ENCODE measurements at places on chromosomes 2 and 18.

- DNase-seq = no peak
These were observed 155.4 kb downstream of the GALR1 start for GRCh38 chr18:77405096-77405495.

GRCh38 chr2:234493796-234494195, 3.1 kb downstream of the ARL4C start:
- no peak for DNase-seq

DNA sequence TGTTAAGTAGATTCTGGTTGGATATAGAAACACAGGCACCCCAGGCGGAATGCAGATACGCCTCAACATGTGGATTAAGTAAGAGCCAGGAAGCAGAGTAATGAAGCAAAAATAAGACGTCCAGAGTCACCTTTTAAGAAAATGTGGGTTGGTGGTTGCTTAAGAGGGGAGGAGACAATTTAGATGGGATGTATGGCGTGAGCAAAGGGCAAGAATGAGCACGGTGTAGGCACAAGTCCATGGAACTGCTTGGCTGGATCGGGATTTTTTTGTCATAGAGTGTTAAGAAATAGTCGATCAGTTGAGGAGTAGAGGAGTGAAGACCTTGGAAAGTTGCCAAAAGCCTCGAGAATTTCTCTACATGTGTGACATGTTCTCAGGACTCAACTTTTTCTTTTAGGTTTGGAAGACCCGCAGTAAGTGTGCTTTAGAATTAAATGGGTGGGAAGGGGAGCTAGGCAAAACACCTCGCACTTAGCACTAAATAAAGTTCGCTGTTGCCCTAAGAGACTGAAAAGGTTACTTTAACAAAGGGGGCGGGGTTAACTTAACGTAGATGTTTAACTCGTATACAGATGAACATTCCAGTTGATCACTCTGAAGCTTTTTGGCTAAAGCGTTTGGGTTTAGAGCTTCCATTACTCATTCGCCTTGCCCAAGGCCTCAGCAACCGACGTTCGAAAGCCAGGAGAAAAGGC, 716 bp upstream of the SLC39A10 start:
- no peak for DNase-seq

DNA sequence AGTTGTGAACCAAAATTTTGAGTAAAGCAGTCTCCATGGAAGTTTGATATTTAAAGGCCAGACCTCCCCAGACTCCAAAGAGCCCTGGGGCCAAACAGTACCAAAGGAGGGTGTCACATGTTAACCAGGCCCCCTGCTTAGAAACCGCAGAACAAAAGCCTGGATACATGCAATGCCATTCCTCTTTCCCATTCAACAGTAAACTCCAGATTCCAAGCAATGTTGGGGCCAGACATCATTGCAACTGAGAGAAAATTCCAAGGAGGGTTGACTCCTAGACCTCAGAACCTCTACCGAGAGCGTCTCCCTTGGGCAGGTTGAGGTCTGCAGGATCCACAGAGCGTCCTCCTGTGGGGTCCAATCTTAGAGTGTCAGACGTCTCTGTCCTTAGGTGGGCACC, 404.4 kb upstream of the SYT4 start:
- no peak for DNase-seq

DNA sequence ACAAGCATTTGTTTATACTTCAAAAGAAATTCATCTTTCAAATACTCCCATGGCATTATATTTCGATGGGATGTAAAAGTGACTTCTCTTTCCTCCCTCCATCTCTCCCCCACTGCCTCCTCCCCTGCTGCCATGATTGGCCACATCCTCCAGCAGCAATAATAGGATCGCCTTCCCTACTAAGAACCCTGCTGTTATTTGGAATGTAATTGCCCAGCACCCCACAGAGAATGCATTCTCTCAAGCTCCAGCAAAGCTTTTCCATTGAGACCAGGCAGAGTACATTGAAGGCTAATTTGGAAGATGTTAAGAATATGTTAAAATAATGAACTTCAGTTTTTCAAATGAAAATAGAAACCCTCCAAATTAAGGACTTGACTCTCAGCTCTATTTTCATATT, 375.4 kb upstream of the ACVR2A start:
- DNase-seq = peak; percentile 46

- DNase-seq = no peak
These were observed 165.1 kb upstream of the KCNJ3 start for GRCh38 chr2:154533300-154533940.

- no peak for DNase-seq
These were observed 792.2 kb downstream of the LRRTM4 start for GRCh38 chr2:76730021-76730420.

- no peak for DNase-seq
These were observed 68.5 kb upstream of the STK17B start for GRCh38 chr2:196239622-196240587.

- peak; percentile 23 for DNase-seq
These were observed 70.4 kb downstream of the KIAA1328 start for GRCh38 chr18:36899289-36899688.

DNA sequence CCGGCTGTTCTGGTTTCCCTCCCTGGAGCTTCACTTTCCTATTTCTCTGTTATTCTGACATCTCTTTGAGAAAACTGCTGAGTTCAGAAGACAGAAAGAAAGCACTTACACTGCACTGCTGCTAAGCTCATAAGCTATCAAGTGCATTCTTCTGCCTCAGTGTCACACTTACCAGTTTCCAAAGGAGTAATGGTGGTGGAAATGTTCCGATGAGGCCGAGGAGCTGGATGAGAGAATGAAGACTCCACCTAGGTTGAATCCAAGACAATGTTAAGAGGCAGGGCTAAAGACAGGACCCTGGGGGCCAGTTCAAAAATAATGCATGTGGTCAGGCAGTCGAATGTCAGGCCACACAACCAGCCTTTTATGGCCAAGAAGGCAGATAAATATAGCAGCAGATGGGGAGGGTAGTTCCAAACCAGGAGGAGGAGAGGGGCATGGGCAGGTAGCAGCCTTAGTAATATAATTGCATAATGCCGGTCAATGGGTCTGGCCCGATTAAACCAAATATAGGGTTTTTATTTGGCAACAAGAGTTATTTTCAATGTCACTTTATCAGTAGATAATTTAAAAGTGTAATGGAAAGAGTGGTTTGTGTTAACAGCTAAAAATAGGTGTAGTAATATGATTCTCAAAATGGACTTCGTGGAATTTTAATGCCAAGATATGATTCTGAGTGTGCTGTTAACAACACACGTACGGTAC, at the start of gene MYOM1:
Gene MYOM1, minus strand, starts transcription at position 338 of the 705 bp plus-strand sequence. CDS start 4,745 bp downstream, outside the sequence.
- DNase-seq = no peak

DNA sequence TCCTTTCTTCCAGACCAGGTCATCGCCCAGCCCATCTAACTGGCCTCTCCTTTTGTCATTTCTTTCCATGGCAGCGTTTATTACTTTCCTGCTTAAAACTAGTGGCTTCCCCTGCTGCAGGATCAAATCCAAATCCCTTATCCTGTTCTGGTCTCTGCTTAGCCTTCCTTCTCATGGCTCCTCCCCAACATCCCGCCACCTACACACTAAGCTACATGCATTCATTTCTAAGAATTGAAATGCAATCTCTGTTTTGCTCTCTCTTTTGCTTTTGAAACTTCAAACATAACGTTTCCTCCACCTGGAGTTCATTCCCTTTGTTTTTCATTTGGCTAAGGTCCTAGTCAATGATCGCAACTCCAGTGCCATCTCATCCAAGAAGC, 18.0 kb upstream of the DPP4 start:
- no peak for DNase-seq

DNA sequence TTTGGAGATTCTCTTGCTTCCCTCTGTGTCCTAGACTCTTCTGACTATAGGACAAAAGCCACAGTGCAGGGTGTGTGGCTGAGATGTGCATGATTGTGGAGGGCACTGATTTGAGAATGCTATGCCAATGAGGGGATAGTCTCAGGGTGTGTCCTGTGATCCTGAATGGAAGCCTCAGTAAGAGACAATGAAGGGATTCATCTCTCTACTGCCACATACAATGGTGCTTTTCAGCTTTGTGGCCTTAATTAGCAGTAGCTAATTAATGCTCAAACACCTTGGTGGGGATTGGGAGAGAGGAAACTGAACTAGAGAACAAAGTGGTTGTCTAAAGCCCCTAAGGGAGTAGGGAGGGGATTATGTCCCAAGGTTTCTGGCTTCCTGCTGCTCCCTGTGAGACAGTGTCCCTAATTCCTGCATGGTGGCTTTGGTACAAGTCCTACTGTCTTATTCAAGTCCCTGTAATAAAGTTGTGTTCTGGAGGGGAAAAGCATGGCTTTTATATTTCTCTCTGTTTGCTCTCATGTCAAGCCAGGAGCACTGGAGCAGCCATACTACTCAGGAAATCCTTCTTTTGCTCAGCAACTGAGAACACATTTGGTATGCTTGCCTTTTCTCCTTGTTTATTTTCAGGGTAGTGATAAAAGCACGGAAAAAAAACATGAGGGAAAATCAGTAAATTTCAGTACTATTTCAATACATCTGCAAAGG, 415.2 kb upstream of the TCF4 start:
- DNase-seq = no peak

DNA sequence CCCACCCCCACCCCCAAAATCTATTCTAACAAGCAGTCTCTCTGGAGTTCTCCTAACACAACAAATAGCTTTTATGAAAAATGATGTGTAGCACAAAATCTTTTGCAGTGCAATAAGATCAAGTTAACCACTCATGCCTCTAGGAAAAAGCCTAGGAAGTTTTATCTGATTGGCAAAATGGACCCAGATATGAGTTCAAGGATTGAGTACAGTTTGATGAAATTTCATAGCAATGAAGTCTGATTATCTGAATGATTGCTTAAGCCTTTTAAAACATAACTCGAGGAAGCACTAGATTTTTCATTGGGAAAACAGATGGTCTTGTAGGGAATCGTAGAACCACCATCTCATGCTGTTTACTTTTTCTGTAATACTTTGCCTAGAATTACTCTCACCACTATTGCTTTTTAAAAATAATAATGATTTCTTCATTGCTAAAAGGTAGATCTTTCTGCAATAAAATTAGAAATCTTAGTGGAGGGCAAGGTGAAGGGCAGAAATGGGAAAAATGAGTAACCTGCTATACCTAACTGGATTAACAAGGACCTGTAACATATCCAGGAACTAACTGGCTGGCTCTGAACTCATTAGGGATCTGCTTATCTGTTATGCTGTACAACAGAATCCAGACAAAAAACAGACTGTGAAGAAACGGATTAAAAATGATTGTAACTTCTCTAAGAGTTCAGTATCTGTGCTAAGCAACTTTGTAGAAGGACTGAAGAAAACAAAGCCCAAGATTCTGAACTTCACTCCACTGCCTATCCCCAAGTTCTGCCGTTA, 73.7 kb upstream of the ETAA1 start:
- no peak for DNase-seq

GRCh38 chr2:239726091-239726591, 299.0 kb downstream of the NDUFA10 start:
- DNase-seq = no peak
